ENCODE measurements at places on chromosomes 3 and 15.

- no peak for DNase-seq
Observed at GRCh38 chr3:65953881-65954733, 84.6 kb downstream of the MAGI1 start.

DNA sequence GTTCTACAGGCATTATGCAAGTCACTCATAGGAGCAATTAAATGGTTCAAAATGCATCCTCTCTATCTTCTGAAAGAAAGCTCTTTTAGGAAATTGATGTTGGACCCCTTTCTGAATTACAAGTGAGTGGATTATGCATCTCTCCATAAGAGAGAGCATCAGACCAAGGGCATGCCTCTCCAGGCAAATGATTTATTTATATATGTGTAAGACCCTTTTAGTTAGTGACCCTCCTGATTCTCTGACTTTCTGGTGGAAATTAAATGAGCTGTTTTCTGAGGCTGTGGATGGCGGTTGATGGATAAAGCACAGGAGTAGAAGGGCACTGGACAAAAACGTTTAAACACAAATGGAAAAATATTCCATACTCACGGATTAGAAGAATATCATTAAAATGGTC, 62.6 kb downstream of the CADPS start:
- DNase-seq: no peak

DNA sequence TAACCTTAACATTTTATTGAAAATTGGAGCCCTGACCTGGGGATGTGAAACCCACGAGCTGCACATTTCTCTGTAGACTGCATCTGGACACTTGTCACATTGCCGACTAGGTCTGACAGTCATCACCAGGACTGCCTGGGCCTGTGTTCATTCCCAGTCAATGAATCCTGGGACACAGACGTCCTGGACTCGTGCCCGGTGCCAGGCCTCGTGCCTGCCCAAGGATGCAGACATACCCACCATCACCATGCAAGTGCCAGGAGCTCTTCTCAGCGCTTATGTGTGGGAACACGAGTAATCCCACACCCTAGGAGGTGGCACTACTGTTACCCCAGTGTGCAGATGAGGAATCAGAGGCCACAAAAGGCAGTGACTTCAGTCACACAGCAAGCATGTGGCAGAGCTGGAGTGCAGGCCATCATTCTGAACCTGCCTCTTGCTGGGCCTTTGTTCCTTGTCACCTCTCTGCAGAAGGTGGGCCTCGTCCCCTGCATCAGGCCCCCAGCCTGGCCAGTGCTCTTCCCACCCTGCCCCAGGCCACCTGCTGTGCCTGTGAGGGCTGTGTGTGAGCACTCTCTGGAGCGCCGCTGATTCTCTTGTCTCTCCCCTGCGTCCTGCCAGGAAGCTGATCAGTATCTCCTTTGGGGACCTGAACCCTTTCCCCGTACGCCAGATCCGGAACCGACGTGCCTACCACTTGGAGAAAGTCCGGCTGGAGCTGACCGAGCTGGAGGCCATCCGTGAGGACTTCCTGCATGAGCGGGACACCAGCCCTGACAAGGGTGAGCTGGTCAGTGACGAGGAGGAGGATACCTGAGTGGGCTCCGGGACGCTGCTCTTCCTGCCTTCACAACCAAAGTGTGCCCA, 58.5 kb downstream of the ADAMTS7 start:
- DNase-seq: no peak

DNA sequence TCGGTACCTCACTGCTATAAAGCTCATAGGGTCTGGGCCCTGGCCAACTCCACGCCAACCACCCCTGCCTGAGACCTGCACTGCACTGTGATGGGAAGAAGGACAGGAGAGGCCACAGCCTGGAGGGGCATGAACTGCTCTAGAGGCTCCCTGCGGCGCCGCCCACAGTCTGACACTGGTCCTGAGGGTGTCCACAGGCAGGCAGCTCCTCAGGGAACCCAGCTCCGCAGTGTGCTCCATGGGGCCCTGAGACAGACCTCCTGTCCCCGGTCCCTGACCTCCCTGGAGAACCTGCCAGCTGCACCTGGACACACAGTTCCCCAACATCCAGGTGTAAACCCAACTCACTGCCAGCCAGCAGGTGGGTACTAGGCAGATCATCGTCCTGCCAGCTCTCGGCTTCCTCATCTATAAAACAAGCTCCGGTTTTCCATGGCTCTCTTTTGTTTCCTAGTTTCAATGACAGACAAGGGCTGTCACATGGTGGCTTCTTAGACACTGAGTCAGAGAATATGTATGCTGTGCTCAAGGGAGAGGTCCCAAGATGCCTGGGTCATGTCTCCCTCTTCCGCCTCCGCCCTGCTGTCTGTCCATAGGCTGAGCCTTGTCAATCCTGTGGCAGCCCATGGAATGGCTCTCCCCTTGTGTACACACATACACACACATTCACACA, 5.1 kb upstream of the HAPLN3 start:
- DNase-seq: no peak

DNA sequence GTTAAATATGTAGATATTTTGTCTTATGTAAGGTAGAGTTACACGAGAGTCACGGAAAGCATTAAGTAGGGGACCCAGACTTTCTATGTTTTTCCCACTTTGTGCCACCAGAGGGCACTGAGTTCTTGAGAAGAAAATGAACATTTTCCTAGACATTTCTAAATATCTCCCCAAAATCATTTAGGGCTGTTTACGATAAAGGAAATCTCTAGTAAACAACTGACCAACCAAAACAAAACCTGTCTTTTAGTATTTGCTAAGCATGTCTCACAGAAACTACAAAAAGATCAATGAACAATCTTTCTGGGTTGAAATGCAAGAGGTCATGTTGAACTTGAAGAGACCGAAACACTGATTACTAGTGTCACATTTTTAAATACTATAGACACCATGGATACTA, 16.1 kb downstream of the POU1F1 start:
- no peak for DNase-seq

DNA sequence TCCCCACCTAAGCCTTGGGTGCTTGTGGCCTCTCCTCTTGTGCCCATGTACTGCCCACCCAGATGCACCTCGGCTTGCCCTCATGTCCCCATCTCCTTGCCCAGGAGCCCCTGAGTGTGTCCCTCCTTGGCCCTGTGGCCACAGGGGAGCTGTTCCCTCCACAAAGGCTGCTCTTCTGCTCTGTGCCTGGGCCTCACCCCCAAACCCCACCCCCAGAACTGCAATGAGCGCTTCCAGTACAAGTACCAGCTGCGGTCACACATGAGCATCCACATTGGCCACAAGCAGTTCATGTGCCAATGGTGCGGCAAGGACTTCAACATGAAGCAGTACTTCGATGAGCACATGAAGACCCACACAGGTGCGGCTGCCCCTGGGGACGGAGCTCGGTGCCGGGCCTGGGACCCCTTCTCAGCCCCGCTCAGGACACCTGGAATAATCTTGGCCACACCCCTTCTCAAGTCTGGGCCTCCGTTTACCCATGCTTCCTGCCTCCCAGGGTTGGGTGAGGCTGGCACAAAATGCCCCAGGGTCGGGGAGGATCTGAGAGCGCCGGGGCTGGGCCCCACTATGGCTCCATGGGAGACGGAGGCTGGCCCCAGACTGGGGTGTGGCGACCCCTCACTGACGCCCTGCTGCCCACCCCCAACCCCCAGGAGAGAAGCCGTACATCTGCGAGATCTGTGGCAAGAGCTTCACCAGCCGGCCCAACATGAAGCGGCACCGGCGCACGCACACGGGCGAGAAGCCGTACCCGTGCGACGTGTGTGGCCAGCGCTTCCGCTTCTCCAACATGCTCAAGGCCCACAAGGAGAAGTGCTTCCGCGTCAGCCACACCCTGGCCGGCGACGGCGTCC, 10.3 kb downstream of the ZBTB47 start:
- no peak for DNase-seq

GRCh38 chr15:90873998-90874605, 5.7 kb downstream of the FURIN start:
- DNase-seq: no peak

DNA sequence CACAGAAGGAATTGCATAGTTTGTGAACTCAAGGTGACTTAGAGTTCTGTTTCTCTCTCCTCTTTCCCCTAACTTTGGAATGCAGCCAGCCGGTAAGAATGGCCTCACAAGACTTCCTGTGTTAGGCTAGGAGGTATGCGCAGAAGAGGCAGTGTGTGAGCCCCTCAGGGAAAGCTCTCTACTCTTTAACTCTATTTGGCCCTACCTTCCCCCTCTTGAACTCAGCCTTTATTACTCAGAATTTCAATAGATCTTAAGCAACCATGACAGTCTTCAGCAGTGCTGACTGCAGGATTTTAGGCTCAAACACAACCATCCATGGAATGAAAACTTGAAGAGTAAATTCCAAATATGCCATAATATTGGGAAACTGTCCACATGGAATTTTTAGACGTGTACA, 209.5 kb downstream of the DTWD1 start:
- DNase-seq: no peak

DNA sequence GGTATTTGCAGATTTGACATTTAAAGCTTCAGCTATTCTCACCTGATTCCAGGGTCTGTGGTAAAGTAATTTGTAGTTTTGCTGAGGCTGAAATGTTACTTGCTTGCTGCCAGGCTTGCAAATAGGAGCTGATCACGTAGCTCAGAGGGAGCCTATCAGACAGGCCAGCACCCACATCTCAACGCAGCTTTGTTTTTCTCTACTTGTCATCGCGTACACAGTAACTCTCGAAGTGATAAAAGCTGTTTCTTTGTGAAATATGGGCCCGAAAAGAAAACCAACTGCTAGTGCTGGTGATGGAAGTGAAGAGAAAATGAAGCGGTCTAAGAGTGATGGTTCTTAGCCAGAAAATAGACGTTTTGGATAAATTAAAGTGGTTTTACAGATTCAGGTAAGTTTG, 23.4 kb downstream of the RAB5A start:
- DNase-seq: no peak

DNA sequence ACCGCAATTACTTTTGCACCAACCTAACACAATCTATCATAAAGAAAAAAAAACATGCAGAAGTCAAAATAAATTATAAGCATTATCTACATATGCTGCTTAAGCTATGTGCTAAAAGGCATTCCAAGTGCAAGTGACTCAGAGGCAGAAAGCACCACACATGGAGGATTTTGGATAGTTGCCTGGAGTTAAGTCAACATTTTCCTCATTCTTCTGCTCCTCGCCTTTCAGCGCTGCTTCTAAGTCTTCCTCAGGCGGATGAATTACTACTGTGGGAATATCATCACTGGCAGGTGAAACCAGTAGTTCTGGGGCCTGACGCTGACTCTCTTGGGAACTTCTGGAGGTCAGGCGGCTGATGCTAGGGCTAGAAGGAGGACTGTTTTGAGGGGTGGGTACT, 53.1 kb downstream of the SLC4A7 start:
- no peak for DNase-seq

DNA sequence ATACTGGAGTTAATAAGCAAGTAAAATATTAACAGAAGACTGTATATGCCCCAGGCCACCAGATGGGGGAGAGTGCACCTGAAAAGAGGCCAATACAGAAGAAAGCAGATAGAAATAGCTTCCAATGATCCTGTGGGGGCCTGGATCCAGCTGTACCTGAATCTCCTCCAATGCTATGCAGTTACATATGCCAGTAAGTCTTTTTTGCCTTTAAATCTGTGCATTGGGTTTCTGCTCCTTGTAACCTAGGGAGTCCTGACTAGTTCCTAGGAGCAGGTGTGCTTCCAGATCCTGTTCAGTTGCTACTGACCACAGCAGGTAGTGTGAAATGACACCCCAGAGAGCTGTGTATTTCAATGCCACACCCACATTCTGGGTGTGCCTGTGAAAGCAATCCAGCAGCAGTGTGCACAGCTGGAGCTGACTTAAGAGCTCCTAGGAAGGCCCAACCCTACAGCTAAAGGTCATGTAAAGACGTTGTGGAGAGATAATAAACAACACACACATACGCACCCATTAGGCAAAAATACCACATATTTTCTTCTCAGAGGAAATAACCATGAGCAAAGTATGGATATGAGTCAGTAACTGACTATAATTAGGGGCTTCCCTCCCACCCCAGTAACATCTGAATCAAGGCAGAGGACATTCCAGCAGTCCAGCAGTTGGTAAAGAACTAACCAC, 62.2 kb upstream of the AKAP13 start:
- DNase-seq: no peak

DNA sequence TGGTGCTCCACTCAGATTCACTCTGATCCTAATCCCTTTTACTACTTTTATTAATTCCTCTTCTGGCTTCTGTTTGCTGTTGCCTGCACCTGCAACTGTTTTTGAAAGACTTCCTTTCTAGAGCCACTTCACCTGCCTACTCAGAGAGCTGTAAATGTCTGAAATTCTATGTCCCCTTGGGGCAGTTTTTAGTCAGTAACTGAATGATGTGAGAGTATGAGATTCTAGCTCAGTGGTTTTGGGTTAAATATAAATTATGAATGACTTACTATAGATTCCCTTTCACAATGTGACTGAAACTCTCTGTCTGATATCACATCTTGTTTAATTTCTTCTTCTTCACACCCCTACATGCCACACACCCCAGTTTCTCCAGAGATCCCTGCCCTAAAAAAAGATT, 47.8 kb upstream of the LRRC3B start:
- DNase-seq: no peak

- DNase-seq: no peak
Observed at GRCh38 chr15:47796339-47796738, 79.0 kb downstream of the SEMA6D start.

- DNase-seq: peak; percentile 12
Observed at GRCh38 chr3:100221159-100221558, 39.6 kb upstream of the TBC1D23 start.

GRCh38 chr3:2513986-2514385, 415.3 kb downstream of the CNTN4 start:
- DNase-seq: no peak
